ENCODE measurements at places on chromosomes 6 and 20.

- peak; percentile 94 for DNase-seq
Measured at GRCh38 chr6:30615219-30615957, 1.7 kb downstream of the PPP1R10 start.

DNA sequence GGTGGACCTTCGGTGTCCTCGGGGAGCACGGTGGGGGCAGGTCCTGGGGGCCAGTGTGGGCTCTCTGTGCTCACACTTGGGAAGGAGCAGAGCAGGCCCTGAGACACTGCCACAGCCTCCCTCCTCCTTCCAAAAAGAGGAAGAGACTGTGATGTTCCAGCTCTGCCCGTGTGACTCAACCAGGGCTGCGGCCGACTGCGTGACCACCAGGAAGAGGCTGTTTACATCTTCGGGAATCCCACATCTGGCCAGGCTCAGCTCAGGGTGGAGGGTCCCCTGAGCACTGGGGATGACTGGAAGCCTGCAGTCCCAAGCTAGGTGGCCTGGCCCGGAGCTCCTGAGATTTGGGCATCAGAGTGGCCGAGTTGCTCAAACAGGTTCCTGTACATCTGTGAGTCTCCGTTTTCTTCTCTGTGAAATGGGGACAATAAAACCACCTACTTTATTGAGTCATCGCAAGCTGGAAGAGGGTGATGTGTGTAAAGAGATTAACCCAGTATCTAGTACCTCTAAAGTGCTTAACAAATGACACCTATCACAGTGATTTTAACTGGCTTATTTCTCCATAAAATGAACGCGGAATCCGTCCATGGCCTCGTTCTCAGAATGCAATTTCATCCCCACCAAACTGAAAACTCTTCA is 242.1 kb downstream of the DLL1 start:
- no peak for DNase-seq

GRCh38 chr6:19697744-19698290 is 139.4 kb upstream of the ID4 start:
- DNase-seq: peak; percentile 66

DNA sequence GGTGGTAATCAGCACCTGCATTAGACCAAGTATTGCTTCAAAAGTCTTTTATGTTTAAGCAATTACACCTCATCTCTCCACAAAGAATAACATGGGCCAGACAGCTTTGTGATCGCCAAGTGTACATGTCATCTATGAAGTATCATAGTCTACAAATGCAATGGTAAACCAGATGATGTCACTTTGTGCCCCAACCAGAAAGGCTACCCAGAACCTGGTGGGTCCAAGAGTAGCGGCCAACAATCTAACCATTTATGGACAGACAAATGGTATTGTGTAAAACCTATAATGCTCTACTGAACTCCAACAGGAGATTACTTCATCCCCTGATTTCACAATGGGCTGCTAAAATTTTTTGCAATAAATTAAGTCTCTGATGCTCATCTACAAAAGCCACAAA is 295.9 kb downstream of the GMDS start:
- peak; percentile 20 for DNase-seq

DNA sequence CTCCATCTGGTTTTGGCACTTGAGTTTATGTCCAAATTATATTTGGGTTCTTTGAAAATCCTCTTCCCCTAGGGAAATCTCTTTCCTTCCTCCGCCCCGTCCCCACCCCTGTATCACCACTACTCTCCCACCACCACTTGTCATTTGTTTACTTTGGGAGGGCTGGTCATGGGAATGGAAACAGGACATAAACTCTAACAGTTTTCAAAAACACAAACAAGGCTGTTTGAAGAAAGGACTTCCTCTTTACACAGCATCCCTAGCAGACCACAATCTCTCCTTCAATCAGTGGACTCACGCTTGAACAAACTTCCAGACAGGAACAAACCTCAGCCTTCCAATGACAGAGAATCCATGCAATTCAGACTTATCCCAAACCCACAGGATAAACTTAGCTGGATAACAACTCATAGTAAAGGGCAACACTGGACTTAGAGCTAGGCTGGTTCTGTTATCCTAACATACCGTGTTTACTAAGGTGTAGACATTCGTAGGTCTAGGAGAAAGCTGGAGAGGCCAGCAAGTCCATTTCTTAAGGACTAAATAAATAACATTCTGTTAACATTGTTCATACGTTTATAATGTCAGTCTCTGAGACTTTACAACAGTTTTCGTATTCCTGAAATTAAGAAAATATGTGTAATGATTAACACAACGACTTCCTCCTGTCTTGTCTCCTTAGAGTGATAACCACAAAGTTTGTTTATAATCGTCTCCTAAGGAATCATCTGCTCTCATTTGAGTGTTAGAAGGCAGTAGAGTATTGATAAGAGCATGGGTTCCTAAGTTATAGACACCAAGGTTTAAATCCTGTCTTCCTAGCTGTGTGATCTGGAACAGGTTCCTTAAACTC is 44.1 kb upstream of the CTAGE9 start:
- DNase-seq: no peak

GRCh38 chr6:145015739-145016558 is 719.4 kb downstream of the EPM2A start:
- peak; percentile 87 for DNase-seq

DNA sequence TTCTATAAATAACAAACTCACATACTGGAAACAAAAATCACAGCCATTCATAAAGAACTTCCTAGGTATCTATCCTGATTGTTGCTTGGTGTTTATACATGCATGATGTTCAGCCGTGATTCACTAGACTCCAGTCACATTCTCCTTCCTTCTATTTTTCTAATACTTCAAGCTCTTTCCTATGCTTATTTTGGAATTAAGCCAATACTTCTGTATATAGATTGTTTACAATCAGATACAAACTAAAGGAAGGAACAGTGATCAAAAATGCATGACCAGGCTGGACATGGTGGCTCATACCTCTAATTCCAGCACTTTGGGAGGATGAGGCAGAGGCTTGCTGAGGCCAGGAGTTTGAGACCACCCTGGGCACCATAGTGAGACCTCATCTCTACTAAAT is 377.5 kb upstream of the IRAK1BP1 start:
- no peak for DNase-seq

- DNase-seq: no peak
Measured at GRCh38 chr6:149084808-149085556, 232.5 kb upstream of the TAB2 start.

DNA sequence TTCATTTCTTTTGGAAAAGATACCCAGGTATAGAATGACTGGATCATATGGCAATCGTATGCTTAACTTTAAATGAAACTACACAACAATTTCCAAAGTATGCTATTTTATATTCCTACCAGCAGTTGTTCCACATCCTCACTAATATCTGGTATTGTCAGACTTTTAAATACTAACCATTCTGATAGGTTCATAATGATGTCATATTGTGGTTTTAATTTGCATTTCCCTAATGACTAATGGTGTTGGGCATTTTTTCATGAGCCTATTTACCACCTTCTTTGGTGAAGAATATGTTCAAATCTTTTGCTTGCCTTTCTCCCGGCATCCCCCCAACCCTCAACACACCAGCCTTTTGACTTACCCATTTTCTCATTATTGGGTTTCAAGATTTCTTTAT is 96.2 kb upstream of the HMGN3 start:
- no peak for DNase-seq

DNA sequence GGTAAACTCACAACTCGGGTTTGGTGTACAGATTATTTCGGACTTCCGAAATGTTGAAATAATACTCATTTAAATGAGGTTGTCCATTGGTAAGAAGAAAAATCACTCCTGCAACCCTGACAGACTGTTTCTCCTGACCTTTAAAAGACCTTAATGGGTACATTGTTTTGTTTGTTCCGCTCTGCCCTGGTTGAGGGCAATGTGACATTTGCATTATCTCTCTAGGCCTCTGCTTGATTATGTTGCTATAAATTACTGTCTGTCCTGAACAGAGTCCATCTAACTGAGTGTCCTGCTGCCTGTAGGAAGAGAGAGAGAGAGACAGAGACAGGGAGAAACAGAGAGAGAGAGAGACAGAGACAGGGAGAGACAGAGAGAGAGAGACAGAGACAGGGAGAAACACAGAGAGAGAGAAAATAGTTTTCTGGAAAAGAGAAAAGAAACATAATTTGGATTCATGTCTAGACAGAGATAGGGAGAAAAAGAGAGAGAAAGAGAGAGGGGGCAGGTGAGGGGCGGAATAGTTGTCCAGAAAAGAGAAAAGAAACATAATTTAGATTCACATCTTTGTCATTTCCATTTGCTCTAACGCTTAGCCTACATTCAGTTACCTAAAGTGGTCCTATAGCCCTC is 83.2 kb downstream of the SHLD1 start:
- no peak for DNase-seq

DNA sequence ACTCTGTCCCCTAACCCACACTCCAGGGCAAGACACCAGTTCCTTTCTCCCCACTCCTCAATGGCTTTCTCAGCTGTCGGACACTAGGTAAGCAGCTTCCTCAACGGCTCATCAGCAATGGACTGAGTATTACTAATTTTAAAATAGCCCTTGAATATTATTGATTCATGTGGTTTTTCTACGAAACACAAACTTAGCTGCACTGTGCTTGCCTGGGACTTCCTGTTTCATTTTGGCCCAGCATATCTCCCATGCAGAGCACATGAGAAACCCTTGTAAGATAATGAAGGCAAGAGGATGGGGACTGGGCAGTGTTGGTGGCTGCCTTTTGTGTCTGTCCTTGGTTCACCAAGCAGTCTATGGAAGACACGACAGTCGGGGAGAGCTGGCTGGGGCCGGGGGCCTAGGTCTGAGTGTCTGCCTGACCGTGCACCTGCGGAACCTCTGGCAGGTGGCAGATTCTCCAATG is 48.9 kb downstream of the RNASET2 start:
- no peak for DNase-seq

DNA sequence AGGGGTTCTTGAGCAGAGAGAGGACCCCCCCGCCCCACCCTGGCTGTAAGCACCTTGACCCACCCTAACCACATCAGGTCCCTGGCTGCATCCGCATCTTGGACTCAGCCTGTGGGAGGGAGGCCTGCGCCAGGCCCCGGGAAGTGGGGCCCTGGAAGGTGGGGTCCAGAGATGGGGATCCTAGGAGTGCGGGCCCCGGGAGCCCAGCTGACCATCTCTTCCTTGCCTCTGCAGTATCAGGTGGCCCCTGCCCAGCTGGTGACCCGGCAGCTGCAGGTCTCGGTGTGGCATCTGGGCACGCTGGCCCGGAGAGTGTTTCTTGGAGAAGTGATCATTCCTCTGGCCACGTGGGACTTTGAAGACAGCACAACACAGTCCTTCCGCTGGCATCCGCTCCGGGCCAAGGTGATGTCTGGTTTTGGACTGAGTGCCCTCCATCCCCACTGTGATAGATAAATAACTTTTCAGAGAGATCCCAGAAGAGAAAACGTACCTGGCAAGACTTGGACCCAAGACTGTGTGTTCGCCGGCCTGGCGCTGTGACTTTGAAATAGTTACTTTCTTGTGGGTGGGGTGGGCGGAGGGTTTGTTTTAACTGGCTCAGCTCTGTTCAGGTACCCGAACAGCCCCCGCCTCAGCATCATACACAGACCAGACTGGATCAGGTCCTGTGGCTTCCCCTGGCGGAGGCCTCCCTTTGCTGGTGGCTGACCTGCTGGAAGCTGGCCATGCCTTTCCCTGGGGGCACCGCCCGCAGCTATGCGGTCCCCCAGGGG is 62.0 kb downstream of the EZR start:
- DNase-seq: no peak

- no peak for DNase-seq
Measured at GRCh38 chr20:51979226-51979625, 176.9 kb upstream of the SALL4 start.

GRCh38 chr6:100464903-100465700 is at the start of gene SIM1:
TSS of gene SIM1 (minus strand) at chr6:100464921. CDS start at chr6:100463468, 1,453 bp downstream.
- no peak for DNase-seq

GRCh38 chr20:54079652-54080051 is 9.3 kb upstream of the BCAS1 start:
- DNase-seq: no peak

All from fibroblast of the aortic adventitia (primary cell).